ENCODE measurements at places on chromosomes 7 and 10.

DNA sequence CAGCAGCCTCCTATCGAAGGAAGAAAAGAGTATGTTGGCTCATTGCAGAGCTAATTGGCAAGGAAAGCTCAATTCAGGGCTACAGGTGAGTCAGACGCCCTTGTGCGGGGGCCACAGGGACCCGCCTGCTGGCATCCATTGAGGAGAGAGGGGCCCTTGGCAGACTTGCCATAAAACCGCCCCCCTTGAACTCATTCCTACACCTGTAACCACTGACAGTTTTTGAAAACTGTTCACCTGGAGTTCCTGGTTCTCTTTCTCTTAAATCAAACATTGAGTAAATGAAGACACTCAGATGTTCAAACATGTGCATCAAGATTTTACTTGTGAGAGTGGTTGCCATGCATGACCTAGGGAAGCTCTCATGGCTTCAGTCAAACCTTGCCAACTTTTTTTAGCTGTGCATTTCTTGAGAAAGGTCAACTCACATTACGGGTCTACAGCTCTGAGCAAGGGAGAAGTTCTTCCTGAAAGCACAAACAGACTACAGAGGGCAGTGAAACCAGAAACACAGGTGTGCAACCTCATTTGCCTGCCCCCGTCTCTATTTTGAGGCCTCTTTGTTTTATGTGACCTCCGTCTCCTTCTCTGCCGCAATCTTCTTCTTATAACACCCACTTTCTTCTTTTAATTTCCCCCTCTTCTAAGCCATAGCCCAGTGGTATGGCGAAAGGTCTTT, 87.8 kb downstream of the TBXAS1 start:
- no peak for DNase-seq

- no peak for DNase-seq
These were observed 161.4 kb downstream of the RAB11FIP2 start for GRCh38 chr10:117885206-117885829.

- DNase-seq, result no peak
These were observed 34.4 kb downstream of the FHIP2A start for GRCh38 chr10:114855776-114856543.

DNA sequence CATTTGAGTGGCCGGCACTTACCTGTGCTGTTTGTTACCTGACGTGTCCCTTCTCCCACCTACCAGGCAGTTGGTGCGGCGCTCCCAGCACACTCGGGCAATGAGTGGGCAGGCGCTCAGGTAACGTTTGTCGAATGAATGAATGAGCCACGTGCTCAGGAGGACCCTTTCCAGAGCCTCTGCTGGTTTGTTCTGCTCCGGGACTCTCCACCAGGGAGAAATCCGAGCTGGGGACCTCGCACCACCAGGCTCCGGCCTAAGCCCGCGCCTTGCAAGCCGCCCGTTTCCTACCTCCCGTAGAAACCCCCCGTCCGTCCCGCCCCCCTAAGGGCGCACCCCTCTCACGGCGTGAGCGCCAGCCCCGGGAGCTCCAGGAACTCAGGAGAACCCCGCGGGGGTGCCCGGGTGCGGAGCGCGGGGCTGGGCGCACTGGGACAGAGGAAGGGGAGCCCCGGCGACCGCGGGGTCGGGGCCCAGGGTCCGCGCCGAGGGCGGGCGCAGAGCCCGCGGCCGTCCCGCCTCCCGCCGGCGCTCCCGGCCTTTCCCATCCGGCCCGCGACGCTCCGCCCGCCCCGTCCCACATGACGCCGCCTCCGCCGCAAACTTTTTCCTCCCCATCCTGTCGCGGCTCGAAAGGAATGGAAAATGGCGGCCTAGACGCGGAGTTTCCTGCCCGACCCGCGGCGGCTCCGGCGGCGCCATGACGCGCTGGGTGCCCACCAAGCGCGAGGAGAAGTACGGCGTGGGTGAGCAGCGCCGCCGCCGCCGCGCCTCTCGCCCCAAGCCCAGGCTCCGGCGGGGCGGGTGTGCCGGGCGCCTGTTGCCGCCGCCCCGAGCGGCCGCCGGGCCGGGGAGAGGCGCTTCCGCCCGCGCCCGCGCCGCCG, at the start of gene DOCK1:
TSS of gene DOCK1 (plus strand) at position 611 of the 884 bp plus-strand sequence. CDS start at position 701, 90 bp downstream.
- no peak for DNase-seq

DNA sequence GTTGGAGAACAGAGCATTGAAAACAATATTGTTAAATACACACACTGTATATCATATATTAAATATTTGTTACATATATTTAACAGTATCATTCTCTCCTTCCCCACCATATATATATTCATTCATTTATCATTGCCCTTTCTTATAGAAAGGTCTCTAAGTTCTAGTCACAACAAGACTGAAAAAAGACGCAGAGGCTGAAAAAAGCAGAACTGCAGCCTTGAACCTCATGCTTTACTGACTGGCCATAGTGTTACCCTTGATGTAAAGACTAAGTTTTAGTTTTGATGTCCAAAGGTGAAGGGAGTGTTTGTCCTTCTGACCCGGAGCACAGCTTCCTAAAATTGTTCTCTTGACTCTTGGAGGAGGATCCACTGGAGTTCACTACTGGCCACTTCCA, 247.9 kb downstream of the PTEN start:
- no peak for DNase-seq

DNA sequence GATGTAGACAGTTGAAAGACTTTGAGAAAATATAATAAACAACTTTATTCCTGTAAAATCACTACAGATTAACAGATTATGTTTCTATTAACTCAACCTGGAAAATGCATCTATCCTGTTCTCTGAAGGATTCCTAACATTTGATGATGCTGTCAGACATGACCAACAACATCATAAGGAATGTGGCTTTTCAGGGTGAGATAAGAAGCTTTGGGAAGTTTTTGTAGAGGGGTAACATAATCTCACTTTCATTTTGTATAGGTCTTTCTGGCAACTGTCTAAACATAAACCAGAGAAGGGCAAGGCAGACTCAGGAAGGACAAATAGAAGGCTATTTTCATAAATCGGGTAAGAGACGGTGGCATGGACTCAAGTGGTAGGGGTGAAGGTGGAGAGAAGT, 112.2 kb downstream of the TES start:
- no peak for DNase-seq

- DNase-seq, result no peak
These were observed 41.4 kb downstream of the CSTF2T start for GRCh38 chr10:51658000-51658399.

DNA sequence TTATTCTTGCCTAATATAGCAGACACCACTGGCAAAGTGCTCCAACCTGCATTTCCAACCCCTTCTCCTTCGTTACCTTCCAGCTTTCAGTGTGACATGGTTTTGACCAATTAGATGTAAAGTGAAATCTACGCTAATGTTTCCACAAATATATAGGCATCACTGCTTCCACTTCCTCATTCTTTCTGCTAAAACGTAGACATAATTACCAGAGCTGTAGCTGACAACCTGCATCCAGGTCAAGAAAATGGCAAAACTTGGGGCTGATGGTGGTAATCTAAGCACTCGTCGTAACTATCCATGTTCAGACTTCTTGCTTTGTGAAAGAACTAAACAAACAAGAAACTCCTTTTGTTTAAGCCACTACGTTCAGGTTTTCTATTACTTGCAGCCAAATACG, 41.8 kb upstream of the COL1A2 start:
- no peak for DNase-seq

DNA sequence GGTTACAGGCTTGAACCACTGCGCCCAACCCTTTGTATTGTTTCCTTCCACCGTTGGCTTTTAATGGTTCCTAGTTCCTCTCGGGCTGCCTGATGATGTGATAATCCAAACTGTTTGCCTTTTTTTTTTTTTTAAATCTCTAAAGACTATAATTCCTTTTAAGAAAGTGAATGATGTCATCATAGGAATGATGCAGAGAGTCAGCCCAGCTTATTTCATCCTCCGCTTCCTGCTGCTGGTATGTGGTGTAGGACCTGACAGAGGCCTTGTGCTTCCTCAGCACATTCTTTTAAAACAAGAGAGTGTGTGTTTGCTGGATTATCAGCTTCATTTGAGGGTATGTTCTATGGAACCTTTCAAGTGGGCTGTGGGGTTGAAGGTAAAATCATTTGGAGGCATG, 241.4 kb downstream of the LRMDA start:
- DNase-seq, result no peak

Measured in activated naive CD4-positive, alpha-beta T cell (primary cell).